ENCODE measurements at places on chromosomes 4 and X. TPM values are rescaled to one million over a fixed set of nuclear protein-coding genes. Genes with fewer than 3 reads are reported as not detected.

DNA sequence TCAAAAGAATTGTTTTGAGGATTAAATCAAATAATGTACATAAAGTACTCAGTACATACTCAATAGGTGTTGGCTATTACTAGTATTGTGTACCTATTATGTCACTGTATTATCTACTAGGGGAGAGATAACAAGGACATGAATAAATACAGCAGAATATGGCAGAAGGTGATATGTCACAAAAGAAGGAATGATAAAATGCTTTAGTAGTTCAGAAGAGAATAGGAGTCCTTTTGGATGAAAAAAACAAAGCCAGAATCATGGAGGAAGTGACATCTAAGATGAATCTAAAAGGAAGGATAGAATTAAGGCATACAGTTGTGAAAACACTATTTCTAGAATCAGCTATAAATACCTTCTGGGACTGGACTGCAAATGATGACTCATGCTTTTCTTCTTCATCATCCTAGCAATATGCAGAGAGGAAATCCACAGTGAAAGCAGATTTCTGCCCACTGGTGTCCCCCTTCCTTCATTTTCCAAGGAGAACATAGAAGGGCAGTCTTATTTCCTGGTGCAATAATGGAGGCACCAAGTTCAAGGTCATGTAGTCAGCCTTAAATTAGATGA is 98.7 kb downstream of the GLUD2 start:
- DNase-seq: no peak

Gene PDZD4
- 3.7 TPM for polyA plus RNA-seq

Gene GPC4
- 127 TPM for polyA plus RNA-seq

- no peak for DNase-seq
Observed at GRCh38 chrX:38206036-38206435, 14.6 kb downstream of the SRPX start.

Gene SHROOM4
- polyA plus RNA-seq: 5.5 TPM

Gene FMR1NB
- polyA plus RNA-seq: not detected

- DNase-seq: no peak
Observed at GRCh38 chr4:5572114-5572513, 136.2 kb downstream of the EVC2 start.

DNA sequence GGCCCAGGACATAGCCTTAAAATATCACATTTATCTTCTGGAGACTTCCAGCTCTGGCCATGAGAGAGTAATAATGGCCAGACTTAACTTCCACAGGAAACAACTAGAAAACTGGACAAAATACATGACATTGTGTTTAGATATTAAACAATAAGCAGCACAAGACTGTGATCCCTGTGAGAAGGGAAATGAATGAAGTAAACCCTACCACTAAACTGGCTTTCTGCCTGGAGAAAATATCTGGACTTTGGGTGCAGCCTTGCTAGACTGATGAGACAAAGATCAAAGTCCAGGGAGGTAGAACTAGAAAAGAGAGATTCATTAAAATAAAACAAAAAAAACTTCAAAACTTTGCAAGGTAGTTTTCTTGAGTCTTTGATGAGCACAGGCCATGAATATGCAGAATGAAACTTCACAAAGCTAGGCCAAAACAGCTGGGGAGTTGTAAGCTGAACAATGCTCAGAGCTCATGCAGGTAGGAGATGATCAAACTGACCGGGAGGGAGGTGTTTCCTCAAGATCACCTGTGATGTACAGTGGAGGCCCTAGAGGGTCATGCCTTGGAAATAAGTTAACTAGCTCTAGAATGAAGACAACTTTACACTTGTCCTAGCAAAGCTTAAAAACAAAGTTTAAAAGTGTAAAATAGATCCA is 147.0 kb upstream of the SH3RF1 start:
- DNase-seq: no peak

DNA sequence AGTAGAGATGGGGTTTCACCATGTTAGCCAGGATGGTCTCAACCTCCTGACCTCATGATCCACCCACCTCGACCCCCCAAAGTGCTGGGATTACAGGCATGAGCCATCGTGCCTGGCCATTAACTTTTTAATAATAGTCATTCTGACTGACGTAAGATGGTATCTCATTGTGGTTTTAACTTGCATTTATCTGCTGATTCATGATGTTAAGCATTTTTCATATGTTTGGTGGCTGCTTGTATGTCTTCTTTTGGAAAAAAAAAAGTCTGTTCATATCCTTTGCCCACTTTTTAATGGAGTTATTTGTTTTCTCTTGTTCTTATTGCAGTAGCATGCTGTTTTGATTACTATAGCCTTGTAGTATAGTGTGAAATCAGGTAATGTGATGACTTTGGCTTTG is 45.8 kb downstream of the ANXA10 start:
- DNase-seq: no peak

GRCh38 chr4:3291969-3292570 is 751 bp upstream of the RGS12 start:
- DNase-seq: no peak

Gene PPARGC1A
- polyA plus RNA-seq: not detected

GRCh38 chr4:120293341-120293740 is 226.7 kb upstream of the MAD2L1 start:
- peak; percentile 16 for DNase-seq

GRCh38 chrX:110436523-110436922 is 77.9 kb downstream of the RTL9 start:
- DNase-seq: no peak

GRCh38 chr4:23332313-23332712 is 557.5 kb downstream of the PPARGC1A start:
- DNase-seq: no peak

DNA sequence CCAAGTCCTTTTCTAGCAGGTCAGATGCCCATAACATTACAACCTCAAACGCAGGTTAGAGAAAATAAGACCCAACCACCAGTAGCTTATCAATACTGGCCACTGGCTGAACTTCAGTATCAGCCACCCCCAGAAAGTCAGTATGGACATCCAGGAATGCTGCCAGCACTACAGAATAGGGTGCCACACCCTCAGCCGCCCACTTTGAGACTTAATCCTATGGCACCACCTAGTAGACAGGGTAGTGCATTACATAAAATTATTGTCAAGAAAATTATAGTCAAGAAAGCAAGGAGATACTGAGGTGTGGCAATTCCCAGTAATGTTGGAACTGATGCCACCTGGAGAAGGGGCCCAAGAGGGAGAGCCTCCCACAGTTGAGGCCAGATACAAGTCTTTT is 19.9 kb upstream of the TRIM61 start:
- DNase-seq: no peak

DNA sequence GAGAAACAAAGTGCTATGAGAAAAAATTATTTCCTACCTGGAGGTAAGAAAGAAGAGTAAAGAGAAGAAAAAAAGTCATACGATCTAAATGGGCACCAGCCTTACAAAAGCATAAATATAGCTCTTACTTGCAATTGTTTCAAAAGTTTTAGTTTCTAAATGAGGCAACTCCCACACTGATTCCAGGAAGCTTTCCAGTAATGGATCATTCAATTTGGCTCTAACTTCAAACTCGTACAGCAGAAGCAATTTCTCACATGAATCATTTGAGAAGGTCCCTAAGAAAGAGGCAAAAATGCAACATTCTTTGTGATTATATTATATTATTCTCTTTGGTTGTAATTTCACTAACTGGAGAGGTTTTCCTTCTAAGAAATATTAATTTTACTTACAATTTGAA is 109.9 kb downstream of the DLG3 start:
- peak; percentile 4 for DNase-seq

- DNase-seq: no peak
Observed at GRCh38 chr4:83231620-83232076, 53.0 kb downstream of the COQ2 start.

DNA sequence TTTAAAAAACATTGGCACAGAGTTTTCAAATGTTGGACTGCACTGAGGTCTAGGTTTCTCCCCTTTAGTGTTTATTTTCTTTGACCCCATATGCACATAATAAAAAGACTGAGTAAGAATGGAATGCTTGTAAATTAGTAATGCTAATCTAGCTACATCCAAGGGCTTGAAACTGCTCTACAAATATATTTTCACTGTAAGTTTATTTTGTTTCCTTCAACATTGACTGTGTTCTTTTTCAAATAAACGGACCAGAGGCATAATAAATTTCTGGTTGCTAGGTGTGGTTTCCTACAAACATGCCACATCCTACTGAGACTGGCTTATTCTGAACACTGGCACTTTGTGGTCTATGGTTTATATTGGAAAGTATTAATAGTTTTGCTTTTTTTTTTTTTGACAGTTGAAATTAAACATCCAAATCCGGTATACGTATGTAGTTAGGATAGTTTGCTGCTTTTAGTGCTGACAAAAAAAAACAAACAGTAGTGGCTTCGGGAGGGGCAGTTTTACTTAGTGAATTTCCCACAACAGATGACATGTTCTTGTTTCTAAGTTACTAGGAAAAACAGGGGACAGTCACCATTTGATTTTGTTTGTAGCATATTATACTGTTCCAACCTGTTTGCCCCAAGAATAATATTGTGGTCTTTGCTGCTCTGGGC is 13.2 kb downstream of the CA5B start:
- DNase-seq: no peak

Gene NR3C2
- 17.5 TPM for polyA plus RNA-seq

- DNase-seq: no peak
Observed at GRCh38 chrX:152647978-152648377, 10.3 kb downstream of the GABRQ start.

- no peak for DNase-seq
Observed at GRCh38 chrX:113048896-113049295, 208.3 kb upstream of the AMOT start.

Measured in muscle of arm (tissue), 14 donors.